ENCODE measurements at places on chromosomes 3 and 15.

DNA sequence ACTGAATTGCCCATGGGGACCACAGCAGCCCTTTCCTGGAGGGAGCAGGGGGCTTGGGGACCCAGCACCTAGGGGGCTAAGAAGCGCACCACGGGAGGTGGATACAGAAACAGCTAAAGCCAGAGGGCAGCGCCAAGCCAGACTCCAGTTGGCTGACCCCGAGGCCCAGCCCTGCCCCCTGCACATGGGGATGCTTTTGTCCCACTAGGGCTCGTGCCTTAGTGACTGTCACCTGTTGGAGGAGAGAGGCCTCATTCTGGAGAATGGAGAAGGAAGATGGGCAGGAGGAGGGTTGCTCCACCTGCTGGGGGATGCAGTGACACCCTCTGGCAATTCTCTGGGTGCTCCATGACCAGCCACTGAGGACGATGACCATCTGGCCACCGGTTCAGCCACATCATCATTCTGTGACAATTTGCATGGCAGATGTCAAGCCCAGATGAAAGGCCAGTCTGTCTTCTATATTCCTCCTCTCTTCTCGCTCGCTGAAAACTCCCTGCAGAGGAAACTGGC lies 167.8 kb upstream of the TLE3 start:
- DNase-seq: no peak

DNA sequence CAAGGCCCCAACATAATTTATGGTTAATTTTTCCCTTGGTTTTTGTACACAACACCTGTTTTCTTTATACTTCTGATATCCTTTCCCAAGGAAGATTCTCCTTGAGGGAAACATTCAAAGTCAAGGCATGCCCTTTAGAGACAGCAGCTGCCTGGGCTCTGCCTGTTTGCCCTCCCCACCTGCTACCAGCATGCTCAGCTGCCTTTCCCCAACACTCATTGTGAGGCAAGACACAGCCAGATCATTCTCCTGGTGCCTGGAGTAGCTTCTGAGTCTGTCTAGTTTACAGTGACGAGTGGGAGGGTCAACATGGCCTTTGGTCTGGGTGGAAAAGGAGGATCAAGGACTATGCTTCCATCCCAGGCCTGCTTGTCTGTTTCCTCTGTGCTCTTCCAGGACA lies 132.5 kb downstream of the EPHB1 start:
- DNase-seq: no peak

- no peak for DNase-seq
These were observed 73.9 kb downstream of the PEX5L start for GRCh38 chr3:179962629-179963387.

- peak; percentile 93 for DNase-seq
These were observed 80.3 kb downstream of the CPN2 start for GRCh38 chr3:194270627-194271459.

DNA sequence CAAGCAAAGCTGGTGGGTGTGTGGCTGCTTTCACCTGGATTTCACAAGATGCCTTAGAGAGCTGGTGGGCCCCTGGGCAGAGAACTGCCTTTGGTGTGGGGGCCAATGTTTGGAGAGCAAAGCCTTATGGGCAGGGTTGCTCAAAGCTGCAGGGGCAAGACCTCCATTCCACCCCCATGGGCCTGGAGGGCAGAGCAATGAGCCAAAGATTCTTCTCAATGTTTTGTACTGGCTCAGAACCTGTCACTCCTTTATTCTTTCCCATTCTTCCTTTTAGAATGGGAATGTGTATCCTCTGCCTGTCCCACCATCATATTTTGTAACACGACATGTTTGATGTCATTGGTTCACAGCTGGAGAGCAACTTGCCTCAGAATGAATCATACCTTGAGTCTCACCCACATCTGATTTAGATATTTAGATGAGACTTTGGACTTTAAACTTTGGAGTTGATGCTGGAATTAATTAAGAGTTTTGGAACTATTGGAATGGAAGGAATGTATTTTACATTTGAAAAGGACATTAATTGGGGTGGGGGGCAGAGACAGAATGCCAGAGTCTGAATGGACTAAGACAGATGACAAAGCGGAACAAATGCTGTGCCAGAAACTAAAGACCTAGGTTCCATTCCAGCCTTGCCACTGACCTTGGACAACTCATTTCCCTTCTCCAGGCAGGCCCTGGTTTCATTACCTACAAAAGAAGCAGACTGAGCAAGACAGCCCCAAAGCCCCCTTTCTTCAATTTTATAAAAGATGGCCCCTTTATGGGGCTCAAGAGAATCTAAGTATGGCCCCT lies 72.9 kb downstream of the DAPK2 start:
- DNase-seq: peak; percentile 8

DNA sequence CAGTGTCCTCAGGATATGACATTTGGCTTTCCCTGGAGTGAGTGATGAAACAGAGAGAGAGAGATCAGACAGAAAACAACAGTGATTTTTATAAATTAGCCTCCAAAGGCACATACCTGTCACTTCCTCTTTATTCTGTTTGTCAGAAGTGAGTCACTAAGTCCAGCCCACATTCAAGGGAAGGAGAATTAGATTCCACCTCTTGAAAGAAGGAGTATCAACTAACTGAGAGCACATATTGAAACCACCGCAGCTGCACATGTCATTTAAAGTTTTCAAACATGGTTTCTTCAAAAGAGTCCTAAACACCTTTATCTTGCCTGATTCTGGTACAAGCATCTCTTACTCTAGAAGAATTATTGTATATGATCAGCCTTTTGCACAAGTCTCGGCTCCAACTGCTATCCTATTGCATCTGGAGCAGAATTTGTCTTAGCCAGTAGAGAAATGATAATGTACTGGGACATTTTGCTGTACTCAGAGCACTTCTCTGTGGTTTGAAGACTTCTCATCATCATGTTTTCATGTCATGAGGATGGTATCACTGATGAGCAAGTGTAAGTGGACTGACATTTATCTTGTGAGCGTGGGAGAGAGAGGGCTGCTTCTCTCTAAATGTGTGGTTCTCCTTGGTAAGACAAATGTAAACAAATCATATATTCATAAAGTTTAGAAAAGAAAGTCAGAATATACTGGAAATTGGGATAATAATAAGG lies 338.9 kb upstream of the CFAP20DC start:
- DNase-seq: peak; percentile 14

DNA sequence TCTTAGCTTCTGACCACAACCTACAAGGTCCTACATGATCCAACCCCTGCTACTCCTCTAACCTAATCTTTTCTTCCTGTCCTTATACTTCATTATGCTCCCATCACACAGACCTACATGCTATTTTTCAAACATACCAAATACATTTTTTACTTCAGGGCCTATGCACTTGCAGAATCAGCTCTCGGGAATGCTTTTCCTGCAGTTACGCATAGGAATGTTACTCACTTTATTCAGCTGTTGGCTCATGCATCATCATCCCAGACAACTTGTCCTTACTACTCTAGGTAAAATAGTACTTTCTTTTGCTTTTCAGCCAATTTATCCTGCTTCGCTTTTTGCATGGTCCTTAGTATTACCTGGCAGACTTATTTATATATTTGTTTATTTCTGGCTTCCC lies 105.6 kb downstream of the OXSM start:
- DNase-seq: no peak

DNA sequence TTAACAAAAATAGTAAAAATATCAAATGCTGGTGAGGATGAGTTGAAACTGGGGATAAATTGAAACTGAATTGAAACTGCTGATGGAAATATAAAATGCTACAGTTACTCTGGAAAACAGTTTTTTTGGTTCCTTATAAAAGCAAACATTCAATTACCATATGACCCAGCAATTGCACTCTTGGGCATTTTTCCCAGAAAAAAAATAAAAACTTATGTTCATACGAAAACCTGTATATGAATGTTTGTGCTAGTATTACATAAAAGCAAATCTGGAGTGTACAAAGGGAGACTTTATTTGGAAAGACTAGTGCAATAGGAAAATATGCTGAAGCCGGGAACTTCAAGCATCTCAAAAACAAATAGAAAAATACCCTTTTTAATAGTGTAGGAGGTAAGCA lies 857.9 kb upstream of the CADM2 start:
- no peak for DNase-seq

- no peak for DNase-seq
These were observed 5.3 kb downstream of the MYO5C start for GRCh38 chr15:52290329-52290728.

DNA sequence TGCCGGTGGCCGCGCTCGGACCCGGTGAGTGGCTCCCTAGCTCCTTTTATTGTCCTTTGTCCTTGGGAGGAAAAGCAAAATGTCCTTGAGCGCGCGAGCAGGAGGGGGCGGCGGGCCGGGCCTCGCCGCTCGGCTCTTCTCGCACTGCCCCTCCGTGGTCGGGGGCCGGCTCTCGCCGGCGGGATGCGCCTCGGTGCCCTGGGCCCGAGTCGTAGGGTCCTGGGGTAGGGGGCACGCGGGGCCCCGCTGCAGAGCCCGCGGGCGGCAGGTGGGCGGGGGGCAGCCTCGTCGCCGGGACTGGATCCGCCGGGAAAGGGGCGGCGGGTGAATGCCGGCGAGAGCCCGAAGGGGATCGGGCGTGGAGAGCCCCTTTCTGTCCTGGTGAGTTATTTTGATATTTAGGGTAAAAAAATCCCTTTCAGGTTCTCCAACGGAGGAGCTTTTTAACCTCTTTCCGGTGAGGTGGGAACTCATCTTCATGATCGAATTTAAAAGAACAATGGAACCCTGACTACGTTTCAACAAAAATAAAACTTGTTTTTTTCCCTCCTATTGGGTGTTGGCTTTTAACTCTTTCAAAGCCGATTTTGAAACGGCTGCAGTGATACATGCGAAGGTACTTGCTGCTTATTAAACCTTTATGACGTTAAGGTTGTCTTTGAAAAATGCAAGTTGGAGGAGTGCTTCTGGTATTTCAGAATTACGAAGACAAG lies 16.8 kb upstream of the CHD2 start:
- peak; percentile 41 for DNase-seq

All from A172 (cell line).